Dermis blood vessel endothelial cell (primary cell): ENCODE measurements at places on chromosomes 2 and 18.

GRCh38 chr2:3435445-3435844, 56.0 kb downstream of the TRAPPC12 start:
- DNase-seq = no peak

- no peak for DNase-seq
Measured at GRCh38 chr2:67281101-67281500, 116.0 kb upstream of the ETAA1 start.

DNA sequence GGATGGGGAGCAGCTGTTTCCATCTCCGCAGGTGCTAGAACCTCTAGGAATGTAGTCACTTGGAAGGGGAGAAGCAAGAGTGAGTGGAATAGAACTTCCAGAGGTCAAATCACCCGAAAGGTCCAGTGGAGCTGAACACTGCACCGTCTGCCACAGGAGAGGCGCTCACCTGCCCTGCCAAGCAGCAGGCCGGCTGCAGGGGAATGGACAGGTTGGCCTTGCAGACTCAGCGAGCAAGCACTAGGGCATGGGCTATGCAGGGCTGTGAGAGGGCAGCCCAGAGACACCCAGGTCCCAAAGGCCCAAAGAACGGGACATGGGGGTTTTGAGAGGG, 214.2 kb downstream of the TNS1 start:
- DNase-seq = no peak

DNA sequence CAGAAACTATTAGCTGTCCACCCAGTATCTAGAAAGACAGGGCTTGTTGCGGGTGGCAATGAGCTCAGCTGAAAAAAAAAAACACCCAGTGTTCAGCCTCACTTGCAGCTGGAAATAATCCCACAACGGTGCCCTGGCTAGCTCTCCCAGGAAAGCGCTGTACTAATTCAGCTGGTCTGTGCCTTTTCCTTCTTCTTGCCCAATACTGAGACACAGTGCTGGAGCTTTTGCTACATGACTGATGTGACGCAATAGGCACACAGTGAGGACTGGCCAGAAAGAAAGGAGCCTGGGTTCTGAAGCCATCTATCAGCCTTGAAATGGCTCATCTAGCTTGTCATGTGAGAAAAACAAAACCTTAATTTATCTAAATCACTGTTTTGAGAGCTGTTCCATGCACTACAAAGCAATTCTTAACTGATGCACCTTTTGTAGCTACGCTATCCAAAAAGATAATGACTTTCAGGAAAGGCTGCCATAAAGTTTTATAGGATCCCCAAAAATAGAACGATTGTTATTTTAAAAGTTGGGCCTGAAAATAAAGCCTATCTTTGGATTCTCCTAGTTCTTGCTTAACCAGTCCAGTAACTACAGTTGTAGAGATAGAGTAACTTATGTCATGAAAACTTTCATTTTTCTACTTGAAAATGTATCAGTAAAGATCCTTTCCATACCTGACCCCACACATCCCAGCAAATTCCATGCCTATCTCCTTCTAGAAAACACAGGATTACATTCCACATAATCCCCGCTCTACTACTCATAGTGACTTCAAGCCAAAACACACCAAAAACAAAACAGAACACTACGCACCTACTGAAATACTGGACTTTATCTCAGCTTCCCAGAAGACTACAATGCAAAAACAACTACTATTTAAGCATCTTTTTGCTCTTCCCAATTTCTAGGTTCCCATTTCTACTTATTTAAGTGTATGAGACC, 15.9 kb downstream of the KIDINS220 start:
- DNase-seq = no peak

DNA sequence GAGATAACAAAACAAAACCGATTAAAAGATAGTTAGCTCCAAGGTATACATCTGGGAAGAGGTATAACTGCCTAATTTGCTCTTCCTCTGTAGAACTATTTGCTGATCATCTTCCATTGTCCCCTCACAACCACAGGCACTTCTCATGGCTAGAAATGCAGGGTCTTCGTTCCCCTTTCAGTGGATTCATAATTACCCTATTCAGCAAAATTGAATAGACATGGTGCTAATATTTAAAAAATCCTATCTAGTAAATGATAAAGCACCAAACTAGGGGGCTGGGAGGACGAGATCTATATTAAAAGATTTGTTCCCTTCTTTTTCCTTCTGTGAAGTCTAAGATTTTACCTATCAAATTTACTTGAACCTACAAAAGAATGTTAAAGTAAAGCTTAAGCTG, 30.8 kb upstream of the ADAM17 start:
- DNase-seq = no peak

- no peak for DNase-seq
Measured at GRCh38 chr2:42098571-42099437, 51.0 kb downstream of the PKDCC start.
